ENCODE measurements at places on chromosomes 4 and X. TPM values are rescaled to one million over a fixed set of nuclear protein-coding genes. Genes with fewer than 3 reads are reported as not detected.

- H3K27me3 ChIP-seq: peaks cover 47% of the 10 kb centered on the region
- H3K4me1 ChIP-seq: peaks cover 4% of the 10 kb centered on the region
- H3K36me3 ChIP-seq: no peaks in the 10 kb centered on the region
- no peak overlapping the region for H3K27ac ChIP-seq
- no peak for DNase-seq
Observed at GRCh38 chr4:82559735-82560120, 2.1 kb downstream of the TMEM150C start.

GRCh38 chrX:13805241-13805640 lies 11.7 kb downstream of the GPM6B start:
- no peaks in the 10 kb centered on the region for H3K36me3 ChIP-seq
- H3K4me3 ChIP-seq: no peak overlapping the region
- H3K4me1 ChIP-seq: no peaks in the 10 kb centered on the region
- H3K27me3 ChIP-seq: peaks cover 2% of the 10 kb centered on the region

DNA sequence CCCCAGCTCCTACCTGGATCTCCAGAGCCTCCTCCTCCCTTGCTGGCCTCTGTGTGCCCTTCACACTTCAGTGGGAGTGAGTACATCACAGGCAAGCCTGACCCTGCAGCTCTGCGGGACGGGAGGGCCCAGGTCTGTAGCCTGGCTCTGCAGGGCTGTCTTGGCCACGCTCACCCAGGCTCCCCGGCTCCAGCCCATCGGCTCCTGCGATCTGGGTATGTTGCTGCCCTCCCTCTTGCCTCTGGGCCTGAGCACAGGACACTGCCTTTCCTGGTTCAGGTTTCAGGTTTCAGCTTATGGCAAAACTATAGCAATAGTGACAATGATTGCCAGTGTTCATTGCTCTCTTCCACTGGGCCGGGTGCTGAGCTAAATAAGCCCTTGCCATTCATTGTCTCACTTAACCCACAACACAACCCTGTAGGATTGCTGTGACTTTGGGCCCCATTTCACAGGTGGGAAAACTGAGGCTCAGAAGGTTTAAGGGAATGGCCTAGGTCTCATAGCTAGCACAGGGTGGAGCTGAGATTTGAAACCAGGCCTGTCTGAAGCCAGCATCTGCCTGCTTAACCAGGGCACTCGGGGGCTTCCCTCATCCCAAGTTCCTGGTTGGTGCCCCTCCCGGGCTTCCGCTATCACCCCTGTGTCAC lies 44.6 kb upstream of the SORCS2 start:
- no peak overlapping the region for H3K4me3 ChIP-seq
- DNase-seq: no peak
- H3K36me3 ChIP-seq: no peaks in the 10 kb centered on the region
- no peak overlapping the region for H3K27ac ChIP-seq

- no peak overlapping the region for H3K27ac ChIP-seq
- no peak for DNase-seq
- H3K4me3 ChIP-seq: no peak overlapping the region
- no peaks in the 10 kb centered on the region for H3K27me3 ChIP-seq
- no peaks in the 10 kb centered on the region for H3K36me3 ChIP-seq
- no peaks in the 10 kb centered on the region for H3K4me1 ChIP-seq
Observed at GRCh38 chrX:125405339-125405738, 85.7 kb downstream of the TEX13C start.

- H3K36me3 ChIP-seq: no peaks in the 10 kb centered on the region
- no peaks in the 10 kb centered on the region for H3K4me1 ChIP-seq
- no peak for DNase-seq
- H3K27me3 ChIP-seq: no peaks in the 10 kb centered on the region
- no peak overlapping the region for H3K27ac ChIP-seq
Observed at GRCh38 chr4:32002037-32002747, 1282.0 kb downstream of the PCDH7 start.

GRCh38 chrX:149510386-149510785 lies 5.3 kb upstream of the IDS start:
- no peaks in the 10 kb centered on the region for H3K36me3 ChIP-seq
- no peak overlapping the region for H3K27ac ChIP-seq
- H3K4me3 ChIP-seq: no peak overlapping the region
- H3K4me1 ChIP-seq: peaks cover 22% of the 10 kb centered on the region

DNA sequence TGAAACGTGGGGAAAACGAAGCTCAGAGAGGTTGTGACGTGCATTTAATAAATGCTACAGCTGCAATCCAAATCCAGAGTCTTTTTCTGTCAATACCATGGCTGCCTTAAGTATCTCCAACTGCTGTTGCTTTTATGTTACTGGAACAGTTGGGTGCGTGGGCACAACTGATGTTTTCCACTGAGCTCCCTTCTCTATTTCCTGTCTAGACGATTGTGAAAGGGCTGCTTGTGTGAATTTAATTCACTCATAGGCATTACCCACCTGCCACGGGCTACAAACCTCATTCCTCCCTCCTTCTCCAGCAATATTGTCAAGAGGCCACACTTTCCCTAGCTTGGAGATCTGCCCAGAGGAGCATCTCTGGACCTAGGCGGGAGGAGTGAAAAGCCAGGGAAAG lies 526.0 kb downstream of the MID1IP1 start:
- no peak overlapping the region for H3K4me3 ChIP-seq
- peaks cover 3% of the 10 kb centered on the region for H3K27me3 ChIP-seq
- H3K4me1 ChIP-seq: no peaks in the 10 kb centered on the region
- no peaks in the 10 kb centered on the region for H3K36me3 ChIP-seq
- no peak overlapping the region for H3K27ac ChIP-seq

- DNase-seq: no peak
- no peak overlapping the region for H3K27ac ChIP-seq
- H3K27me3 ChIP-seq: no peaks in the 10 kb centered on the region
- no peaks in the 10 kb centered on the region for H3K36me3 ChIP-seq
- H3K4me1 ChIP-seq: no peaks in the 10 kb centered on the region
Observed at GRCh38 chr4:60619531-60620305, 580.4 kb upstream of the ADGRL3 start.

HTN3 gene
- polyA plus RNA-seq: not detected

DNA sequence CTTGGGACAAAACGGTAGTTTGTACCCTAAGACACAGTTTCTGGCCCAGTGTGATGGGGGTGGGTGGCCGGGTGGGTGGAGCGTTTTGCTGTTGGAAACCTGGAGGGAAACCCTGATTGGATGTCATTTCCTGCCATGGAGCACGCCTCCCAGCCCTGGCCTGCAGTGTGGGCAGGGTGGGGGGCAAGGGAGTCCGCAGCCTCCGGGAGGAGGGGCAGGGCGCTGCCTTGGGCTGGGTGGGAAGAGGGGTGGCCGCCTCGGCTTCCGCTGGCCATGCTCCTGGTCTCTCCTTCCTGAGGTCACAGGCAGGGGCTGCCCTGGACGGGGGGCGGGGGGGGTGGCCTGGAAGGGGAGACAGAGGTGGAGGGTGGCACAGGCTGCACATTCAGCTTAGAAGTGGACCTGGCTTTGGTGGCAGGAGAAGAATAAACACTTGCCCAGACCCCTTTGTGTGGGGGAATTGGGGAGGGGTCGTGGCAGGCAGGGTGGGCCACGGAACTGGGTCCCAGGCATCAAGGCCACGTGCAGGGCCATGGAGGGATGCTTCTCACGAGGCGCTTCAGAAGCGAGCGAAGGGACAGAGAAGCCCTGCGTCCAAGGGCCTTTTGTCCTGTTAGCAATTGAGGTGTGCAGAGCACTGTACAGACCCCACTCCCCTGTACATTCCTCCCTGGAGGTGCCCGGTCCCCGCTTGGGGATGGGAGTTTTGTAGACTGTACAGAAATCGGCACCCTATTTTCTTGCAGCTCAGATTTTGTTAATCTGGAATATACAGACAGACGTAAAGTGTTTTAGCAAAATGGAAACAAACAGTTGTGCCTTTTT lies 6.2 kb downstream of the NAT8L start:
- H3K4me3 ChIP-seq: no peak overlapping the region
- H3K27ac ChIP-seq: no peak overlapping the region
- no peaks in the 10 kb centered on the region for H3K4me1 ChIP-seq
- peaks cover under 1% of the 10 kb centered on the region for H3K27me3 ChIP-seq
- no peaks in the 10 kb centered on the region for H3K36me3 ChIP-seq

DNA sequence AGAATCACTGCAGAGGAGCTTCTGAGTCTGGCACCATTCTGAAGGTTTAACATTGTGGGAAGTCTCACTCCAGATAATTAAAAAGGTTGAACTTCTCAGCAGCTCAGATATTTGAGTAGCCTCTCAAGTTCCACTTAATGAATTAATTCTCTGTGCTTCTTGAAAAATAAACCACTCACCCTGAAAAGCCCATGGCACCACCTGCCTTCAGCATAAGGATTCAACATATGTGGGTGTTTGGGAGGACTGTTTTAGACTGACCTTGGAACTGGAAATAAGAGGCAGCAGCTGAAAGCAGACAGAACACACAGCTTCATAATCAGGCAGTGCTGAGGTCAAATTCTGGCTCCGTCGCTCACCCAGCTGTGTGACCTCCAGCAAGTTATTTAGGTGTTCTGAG lies 100.6 kb downstream of the KCNIP4 start:
- no peaks in the 10 kb centered on the region for H3K4me1 ChIP-seq
- no peaks in the 10 kb centered on the region for H3K36me3 ChIP-seq
- H3K27ac ChIP-seq: no peak overlapping the region
- DNase-seq: no peak

MAOB gene
- not detected for polyA plus RNA-seq

GRCh38 chrX:58025979-58026378 lies 115.7 kb upstream of the ZXDA start:
- no peaks in the 10 kb centered on the region for H3K27me3 ChIP-seq
- H3K4me3 ChIP-seq: no peak overlapping the region
- peak; percentile 6 for DNase-seq
- H3K27ac ChIP-seq: no peak overlapping the region
- no peaks in the 10 kb centered on the region for H3K36me3 ChIP-seq

SMAD1 gene
- polyA plus RNA-seq: 14.4 TPM

SPANXC gene
- polyA plus RNA-seq: not detected

- H3K36me3 ChIP-seq: peaks cover 99% of the 10 kb centered on the region
- DNase-seq: no peak
- H3K4me1 ChIP-seq: no peaks in the 10 kb centered on the region
- H3K27ac ChIP-seq: no peak overlapping the region
Observed at GRCh38 chr4:13590766-13591165, 36.8 kb downstream of the BOD1L1 start.

ARAF gene
- 49.7 TPM for polyA plus RNA-seq

GRCh38 chr4:1373892-1374705 lies 27.1 kb downstream of the UVSSA start:
- H3K4me1 ChIP-seq: no peaks in the 10 kb centered on the region
- H3K36me3 ChIP-seq: peaks cover 67% of the 10 kb centered on the region
- no peak for DNase-seq
- H3K4me3 ChIP-seq: no peak overlapping the region
- H3K27me3 ChIP-seq: no peaks in the 10 kb centered on the region
- no peak overlapping the region for H3K27ac ChIP-seq

DNA sequence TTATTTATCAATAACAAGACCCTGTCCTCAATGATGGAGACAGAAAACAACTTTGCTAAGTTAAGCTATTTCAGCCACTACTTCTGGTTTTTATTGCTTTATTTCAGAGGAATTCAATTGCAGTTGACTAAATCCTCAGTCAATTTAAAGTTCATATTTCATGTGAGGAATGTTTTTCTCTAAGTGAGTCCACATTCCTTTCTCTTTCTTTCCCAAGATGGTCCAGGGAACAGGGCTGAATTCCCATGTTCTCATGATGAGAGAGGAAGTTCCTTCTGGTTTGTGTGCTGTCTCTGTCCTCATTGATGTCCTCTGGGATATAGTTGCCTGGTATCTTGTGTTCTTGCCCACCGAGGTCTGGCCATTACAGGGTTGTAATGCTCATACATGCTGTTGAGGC lies 117.2 kb downstream of the SLIT2 start:
- H3K27ac ChIP-seq: no peak overlapping the region
- no peaks in the 10 kb centered on the region for H3K27me3 ChIP-seq
- H3K4me1 ChIP-seq: no peaks in the 10 kb centered on the region
- DNase-seq: no peak
- no peak overlapping the region for H3K4me3 ChIP-seq

- H3K4me3 ChIP-seq: no peak overlapping the region
- DNase-seq: no peak
- no peaks in the 10 kb centered on the region for H3K4me1 ChIP-seq
- H3K36me3 ChIP-seq: no peaks in the 10 kb centered on the region
Observed at GRCh38 chr4:83692028-83692427, 156.1 kb downstream of the GPAT3 start.

TMSB15A gene
- not detected for polyA plus RNA-seq

DNA sequence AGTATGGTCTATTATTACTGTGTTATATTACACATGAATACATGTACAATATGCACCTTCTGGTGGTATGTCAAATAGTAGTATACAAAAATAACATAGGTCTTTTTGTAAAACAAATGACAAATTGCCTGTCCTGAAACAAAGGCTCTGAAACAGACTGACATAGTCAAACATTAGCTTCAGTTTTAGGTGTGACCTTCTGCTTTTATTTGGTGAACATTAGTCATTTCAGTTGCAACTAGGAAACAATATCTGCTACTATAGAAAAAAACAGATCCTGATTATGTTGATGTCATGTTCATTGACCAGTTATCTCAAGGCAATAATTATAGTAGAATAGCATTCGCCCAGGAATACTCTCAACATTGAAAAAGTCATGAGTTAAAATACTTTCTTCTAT lies 123.0 kb downstream of the CHRNA9 start:
- no peak overlapping the region for H3K27ac ChIP-seq
- no peak for DNase-seq
- no peaks in the 10 kb centered on the region for H3K27me3 ChIP-seq
- peaks cover 66% of the 10 kb centered on the region for H3K36me3 ChIP-seq

LSM6 gene
- polyA plus RNA-seq: 89.7 TPM

DNA sequence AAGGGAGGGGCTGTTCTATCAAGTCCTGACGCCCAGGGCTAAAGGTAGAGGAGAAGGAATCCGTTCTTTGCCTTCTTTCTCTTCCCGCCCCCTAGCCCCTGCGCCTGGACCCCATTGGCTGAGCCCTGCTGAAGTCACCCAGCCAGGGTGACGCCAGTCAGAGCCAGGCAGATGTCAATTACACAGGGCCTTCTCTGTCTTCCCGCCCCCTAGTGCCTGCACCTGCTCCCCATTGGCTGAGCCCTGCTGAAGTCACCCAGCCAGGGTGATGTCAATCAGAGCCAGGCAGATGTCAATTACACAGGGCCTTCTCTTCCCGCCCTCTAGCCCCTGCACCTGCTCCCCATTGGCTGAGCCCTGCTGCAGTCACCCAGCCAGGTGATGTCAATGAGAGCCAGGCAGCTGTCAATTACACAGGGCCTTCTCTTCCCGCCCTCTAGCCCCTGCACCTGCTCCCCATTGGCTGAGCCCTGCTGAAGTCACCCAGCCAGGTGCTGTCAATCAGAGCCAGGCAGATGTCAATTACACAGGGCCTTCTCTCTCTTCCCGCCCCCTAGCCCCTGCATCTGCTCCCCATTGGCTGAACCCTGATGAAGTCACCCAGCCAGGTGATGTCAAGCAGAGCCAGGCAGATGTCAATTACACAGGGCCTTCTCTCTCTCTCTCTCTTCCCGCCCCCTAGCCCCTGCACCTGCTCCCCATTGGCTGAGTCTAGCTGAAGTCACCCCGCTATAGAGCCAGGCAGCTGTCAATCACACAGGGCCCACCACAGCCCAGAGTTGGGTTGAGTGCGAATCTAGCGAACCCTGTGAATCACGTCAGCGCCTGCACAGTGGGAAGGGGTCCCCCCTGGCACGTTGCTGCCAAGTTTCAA lies 46.4 kb downstream of the ASMT start:
- H3K27ac ChIP-seq: peak overlapping the region; percentile 89
- no peaks in the 10 kb centered on the region for H3K27me3 ChIP-seq
- H3K36me3 ChIP-seq: no peaks in the 10 kb centered on the region
- peak overlapping the region; percentile 66 for H3K4me3 ChIP-seq
- peaks cover 21% of the 10 kb centered on the region for H3K4me1 ChIP-seq
- peak; percentile 93 for DNase-seq

All from CD14-positive monocyte (primary cell).